CD14-positive monocyte (primary cell): ENCODE measurements at places on chromosomes 6 and 20. TPM values are rescaled to one million over a fixed set of nuclear protein-coding genes. Genes with fewer than 3 reads are reported as not detected.

DNA sequence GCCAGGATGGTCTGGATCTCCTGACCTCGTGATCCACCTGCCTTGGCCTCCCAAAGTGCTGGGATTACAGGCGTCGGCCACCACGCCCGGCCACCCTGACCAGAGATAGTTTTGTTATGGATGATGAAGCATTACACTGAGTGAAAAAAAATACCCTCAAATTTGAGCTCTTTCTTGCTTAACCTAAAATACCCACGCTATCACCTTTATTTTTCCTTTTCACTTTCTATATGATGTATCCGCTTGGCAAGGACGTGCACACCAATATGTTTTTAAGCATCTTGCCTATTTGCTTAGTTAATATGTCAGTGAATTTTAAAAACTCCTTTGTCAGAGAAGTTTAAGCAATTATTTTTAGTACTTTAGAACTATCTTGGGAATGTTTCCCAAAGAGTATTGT is 150.4 kb downstream of the INSM1 start:
- peaks cover 100% of the 10 kb centered on the region for H3K36me3 ChIP-seq
- H3K4me3 ChIP-seq, result no peak overlapping the region
- no peak for DNase-seq
- no peak overlapping the region for H3K27ac ChIP-seq

- H3K4me3 ChIP-seq, result no peak overlapping the region
- H3K27me3 ChIP-seq, result no peaks in the 10 kb centered on the region
- no peak overlapping the region for H3K27ac ChIP-seq
- H3K4me1 ChIP-seq, result no peaks in the 10 kb centered on the region
- no peak for DNase-seq
- H3K36me3 ChIP-seq, result peaks cover 34% of the 10 kb centered on the region
Measured at GRCh38 chr6:56486681-56487080, 156.0 kb downstream of the DST start.

Gene DEFB127
- polyA plus RNA-seq, result not detected

Gene LY6G5C
- 4.8 TPM for polyA plus RNA-seq

Gene MEI4
- not detected for polyA plus RNA-seq
